ENCODE measurements at places on chromosomes 13 and 19.
A peak's percentile ranks its signal among the peaks of the same experiment; 100 is the strongest.

GRCh38 chr13:96900986-96901385 lies 93.3 kb downstream of the OXGR1 start:
- no peak for ATAC-seq

DNA sequence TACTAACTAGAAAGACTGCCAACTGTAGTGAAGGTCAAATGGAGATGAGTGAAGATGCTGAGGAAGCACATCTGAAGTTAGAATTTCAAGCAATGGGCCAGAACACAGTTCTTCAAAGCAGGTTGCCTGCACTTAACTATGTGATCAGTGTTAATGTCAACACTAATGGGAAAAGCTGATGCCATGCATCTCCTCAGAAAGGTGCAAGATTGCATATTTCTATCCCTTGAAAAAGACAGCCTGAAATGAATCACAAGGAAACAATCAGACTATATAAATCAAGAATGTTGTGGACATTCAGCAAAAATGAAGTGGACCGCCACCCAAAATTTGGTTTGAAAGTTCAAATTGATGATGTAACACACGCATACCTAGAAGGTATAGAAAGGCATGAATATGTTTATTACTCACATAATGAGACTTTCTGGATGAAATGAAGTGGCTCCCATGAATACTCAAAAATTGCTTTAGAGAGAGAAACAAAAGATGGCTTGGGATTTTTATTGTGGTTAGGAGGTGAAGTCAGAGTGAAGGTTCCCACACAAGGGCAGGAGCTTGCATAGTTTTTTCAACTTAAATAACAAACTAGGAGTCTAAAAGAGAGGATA lies 522.4 kb downstream of the KCTD12 start:
- ATAC-seq = no peak

GRCh38 chr13:99399623-99399974 lies 92.4 kb upstream of the GPR183 start:
- ATAC-seq = no peak

- ATAC-seq = no peak
Observed at GRCh38 chr13:95858286-95859075, 181.5 kb downstream of the DNAJC3 start.

- no peak for ATAC-seq
Observed at GRCh38 chr19:42441049-42441445, 1.7 kb downstream of the CXCL17 start.

DNA sequence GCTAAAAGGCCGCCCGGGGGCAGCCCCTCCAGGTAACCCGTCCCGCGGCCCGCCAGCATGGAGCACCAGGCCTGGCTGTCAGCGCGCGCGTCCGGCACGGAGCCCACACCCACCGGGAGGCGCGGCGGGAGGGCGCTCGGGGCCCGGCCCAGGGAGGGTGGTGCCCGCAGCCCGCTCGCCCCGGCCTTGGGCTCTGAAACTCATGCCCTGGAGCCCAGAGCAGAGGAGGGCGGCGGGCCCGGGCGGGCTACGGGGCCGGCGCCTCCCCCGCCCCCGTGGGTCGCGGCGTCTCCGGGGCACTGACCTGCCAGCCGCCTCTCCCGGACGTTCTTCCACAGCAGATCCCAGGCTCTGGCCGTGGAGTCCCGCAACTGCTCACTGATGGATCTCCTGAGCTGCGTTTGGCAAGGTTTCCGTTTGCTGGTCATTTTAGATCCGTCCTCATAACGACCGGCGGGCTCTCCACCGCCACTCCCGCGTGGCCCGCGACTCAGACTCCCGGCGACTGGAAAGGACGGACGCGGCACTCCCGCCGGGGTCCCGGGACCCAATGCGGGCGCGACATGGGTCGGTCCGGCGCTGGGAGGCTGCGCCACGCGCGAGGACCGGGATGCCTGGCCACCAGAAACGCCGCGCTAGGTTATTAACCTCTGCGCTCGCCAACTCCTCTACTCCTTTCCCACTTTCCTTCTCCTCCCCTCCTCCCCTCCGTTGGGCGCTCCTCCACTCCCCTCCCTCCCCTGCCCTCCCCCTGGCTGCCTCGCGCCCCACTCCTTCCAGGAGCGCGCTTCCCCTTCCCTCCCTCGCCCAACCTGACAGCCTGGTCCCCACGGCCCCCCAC lies 64.7 kb upstream of the STARD13 start:
- ATAC-seq = peak; percentile 15

DNA sequence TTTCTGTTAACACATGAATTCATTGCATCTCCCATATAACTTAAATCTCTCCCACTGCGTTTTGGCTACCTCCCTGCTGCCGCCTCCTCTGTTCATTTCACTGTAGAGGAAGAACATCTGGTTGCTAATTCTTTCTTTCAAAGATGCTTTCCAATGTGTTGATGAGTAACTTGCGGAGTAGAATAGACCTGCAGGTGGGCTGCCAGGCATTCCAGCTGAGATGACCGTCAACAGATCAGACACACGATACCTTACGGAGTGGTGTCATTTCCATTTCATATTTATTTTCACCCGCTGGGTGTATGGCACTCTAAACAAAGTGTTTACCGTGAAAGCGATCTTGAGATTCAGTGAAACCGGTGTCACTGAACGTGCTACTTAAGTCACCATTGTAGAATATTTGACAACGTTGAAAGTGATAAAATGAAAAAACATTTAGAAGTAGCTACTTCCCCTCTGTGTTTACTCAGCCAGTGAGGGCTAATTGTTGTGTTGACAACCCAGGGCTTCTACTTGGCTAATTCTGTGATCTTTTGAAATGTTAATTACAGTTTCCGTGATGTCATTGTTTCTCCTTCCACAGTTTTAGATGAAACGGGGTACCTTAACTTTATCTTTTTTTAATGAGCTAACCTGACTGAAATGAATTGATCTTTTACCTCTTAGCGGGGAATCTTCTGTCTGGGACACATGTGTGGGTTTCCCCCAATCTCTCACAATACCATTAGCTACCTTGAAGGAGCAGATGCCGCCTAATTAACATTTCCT lies 228.5 kb upstream of the ARGLU1 start:
- no peak for ATAC-seq

- no peak for ATAC-seq
Observed at GRCh38 chr13:36548129-36548528, 115.8 kb downstream of the CCNA1 start.

DNA sequence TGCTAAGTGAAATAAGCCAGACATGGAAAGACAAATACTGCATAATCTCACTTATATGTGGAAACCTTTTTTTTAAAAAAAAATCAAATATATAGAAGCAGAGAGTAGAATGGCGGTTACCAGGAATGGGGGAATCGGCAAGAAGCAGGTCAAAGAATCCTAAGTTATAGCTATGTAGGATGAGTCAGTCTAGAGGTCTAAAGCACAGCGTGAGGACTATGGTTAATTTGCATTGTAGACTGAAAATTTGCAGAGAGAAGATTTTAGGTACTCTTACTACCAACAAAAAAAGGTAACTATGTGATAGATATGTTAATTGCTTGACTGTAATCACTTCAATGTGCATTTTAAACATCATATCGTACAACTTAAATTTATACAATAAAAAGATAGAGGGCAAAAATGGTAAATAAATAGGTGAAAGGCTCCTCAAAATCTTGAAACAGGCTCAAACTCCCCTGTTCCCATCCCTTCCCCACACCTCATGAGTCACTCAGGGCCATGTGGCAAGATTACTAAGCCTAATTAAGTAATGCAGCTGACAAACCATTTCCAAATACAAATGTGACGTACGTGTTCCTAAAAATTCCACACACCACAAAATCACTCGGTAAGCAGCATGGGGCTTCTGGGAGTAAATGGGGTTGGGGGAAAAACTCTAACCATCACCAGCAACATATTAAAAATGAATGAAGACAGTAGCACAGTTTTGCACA lies 159.0 kb downstream of the USP12 start:
- no peak for ATAC-seq

GRCh38 chr19:40326201-40326600 lies 22.0 kb downstream of the C19orf47 start:
- no peak for ATAC-seq

DNA sequence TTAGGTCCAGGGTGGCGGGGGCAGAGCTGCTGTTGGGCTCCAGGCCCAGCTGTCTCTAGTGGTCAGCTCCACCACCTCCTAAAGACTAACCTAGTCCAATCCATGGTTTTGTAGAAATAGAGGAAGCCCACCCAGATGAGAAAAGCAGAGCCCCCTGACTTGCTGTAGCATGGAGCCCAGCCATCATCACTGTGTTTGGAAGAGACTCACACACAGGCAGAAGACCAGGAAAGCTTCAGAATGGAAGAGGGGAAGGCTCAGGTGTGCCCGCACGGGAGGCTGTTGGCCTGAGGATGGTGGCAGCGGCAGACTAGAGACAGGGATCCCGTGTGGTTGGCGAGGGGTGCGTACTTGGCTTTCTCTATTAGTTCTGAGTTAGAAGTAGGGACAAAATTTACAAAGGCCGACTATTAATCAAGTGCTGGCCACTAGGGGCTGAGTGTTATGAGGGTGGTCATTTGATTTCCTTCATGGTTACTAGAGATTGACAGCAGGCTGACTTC lies 193.2 kb upstream of the SOX1 start:
- ATAC-seq = no peak

DNA sequence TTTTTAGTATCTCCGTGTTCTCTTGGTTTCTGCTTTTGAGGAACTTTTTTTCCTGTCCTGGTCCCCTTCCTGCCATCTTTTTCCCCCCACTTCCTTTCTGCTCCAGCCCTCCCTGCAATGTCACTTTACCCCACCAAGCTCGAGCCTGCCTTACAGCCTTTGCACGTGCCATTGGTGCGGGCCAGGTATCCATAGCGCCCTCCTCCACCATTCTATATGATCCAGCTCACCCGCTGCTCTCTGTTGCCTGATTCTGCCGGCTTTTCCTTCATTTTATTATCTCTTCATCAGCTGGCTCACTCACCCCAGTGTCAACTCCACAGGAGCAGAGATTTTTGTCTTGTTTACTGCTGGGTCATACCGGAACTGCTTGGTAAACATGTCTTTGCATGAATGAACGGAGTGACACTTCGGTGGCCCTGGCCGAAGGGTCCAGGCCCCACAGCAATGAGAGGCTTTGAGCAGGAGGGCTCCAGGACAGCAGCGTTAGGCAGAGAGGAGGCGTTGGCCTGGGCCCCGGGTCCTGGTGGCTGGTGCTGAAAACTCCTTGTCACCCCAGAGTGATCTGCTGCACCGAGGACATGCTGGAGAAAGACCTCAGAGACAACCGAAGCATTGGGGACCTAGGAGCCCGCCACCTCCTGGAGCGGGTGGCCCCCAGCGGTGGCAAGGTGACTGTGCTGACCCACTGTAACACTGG lies 1.2 kb downstream of the MRI1 start:
- ATAC-seq = no peak

- no peak for ATAC-seq
Observed at GRCh38 chr13:106602178-106602577, 34.2 kb upstream of the ARGLU1 start.

DNA sequence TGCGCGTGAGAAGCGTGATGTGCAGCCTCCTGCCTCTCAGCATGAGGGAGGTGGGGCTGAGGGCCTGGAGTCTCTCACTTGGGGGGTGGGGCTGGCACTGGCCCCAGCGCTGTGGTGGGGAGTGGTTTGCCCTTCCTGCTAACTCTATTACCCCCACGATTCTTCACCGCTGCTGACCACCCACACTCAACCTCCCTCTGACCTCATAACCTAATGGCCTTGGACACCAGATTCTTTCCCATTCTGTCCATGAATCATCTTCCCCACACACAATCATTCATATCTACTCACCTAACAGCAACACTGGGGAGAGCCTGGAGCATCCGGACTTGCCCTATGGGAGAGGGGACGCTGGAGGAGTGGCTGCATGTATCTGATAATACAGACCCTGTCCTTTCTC lies 8.7 kb downstream of the CD177 start:
- ATAC-seq = no peak

DNA sequence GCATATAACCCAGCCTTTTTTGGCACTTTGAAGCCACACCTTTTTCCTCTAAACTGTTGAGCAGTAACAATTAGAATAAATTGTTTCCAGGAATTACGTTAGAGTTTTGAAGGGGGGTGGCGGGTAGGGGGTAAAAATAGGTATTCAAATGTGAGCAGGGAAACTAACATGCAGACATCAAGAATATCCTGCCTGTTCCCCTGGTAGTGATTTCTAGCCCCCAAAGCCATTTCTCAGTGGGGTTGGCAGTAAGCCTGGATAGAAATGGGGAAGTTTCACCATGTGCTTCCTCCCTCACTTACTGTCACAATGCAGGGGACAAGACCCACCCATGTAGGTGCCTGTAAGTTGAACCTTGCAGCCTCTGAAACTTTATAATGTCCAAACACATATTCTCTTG lies 3.8 kb downstream of the DOCK9 start:
- ATAC-seq = no peak

DNA sequence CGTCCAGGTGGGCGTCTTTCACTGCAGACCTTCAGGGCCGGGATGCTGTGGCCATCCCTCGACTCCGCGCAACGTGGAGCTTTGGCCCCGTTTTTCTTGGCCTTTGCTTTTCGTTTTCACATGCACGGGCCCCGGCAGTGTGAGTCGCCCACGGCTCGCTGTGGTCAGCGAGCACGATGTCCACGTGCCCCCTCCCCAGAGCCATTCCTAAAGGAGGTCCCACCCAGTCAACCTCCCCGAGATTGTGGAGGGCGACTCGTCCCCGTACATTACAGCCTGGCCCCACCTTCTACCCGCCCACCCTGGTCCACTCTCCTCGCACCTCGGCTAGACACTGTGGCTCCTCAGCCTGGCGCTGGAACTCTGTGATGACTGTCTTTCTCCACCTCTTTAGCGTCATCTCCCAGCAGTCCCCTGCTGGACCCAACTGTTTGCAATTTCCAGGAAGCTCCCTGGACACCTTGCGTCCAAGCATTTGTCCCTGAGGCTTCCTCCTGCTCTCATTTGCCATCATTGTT lies 405 bp downstream of the ZNF446 start:
- ATAC-seq = peak; percentile 0

DNA sequence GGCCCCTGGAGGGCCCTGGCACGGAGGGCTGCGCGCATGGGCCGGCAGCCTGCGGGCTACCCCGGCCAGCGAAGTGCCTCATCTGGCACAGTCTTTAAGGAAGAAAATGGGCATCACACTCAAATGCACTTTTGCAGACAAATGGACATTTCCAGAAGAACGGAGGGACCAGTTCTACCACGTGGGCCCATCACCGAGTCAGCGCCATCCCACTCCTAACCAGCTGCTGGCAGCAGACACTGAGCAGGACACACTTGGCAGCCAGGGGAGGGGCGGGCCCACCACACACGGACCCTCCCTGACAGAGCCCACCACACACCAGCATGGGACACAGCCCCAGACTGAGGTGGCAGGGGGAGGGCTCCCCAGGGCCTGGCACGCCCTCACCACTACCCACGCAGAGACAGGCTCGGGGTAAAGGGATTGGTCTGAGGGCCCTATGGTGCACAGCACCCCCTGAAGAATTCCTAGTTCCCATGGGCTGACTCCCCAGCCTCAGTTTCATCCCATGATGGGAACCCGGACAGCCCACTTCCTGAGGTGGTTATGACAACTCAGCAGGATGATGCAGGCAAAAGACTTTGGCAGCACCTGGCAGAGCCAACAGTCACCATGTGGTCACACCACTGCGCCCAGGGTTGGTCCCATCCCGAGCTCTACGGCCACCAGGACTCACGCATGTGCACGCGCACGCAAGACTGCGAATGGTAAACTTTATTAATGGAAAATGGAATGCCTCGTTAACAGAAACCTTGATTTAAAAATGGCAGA lies 18.7 kb upstream of the TINCR start:
- peak; percentile 37 for ATAC-seq

- peak; percentile 68 for ATAC-seq
Observed at GRCh38 chr19:41325947-41326706, 16.2 kb downstream of the CCDC97 start.

Data from stimulated activated memory B cell treated with anti-CD40 and anti-IgM and Interleukin-4, amounts not matched to agents 10 μg/mL and 1 μg/mL and 100 μg/mL, for 72 hours (primary cell).